Neural crest cell (in vitro differentiated cells): ENCODE measurements at places on chromosomes 5 and 9. TPM values are rescaled to one million over a fixed set of nuclear protein-coding genes. Genes with fewer than 3 reads are reported as not detected.

Gene FEM1C
- total RNA-seq = 16.3 and 17.6 TPM in 2 replicates

- no peak for DNase-seq
These were observed 161.0 kb downstream of the SLC25A46 start for GRCh38 chr5:110899566-110900412.

DNA sequence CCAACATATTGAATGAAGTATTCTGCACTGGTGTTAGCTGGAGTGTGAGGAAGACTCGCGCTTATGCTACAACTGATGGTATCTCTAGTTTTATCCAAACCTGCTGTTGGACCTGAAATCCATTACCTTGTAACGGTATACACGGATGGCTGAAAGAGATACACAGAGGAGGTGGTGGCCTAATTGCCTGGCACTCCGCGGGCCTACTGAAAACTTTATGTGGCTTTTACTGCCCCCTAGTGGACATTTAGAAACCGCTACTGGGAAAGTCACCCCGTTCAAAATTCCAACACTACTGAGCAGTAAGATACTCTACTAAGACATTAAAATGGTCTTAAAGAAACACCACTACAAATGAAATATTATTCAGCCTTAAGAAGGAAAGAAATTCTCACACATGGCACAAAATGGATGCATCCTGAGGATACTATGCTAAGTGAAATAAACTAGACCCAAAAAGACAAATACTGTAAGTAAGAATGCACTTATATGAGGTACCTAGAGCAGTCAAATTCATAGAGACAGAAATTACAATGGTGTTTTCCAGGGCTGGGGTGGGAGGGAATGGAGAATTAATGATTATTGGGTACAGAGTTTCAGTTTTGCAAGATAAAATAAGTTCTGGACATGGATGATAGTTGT, 100.4 kb downstream of the TTLL11 start:
- peak; percentile 40 for DNase-seq

- no peak for DNase-seq
These were observed 59.2 kb downstream of the MED10 start for GRCh38 chr5:6319116-6319515.

DNA sequence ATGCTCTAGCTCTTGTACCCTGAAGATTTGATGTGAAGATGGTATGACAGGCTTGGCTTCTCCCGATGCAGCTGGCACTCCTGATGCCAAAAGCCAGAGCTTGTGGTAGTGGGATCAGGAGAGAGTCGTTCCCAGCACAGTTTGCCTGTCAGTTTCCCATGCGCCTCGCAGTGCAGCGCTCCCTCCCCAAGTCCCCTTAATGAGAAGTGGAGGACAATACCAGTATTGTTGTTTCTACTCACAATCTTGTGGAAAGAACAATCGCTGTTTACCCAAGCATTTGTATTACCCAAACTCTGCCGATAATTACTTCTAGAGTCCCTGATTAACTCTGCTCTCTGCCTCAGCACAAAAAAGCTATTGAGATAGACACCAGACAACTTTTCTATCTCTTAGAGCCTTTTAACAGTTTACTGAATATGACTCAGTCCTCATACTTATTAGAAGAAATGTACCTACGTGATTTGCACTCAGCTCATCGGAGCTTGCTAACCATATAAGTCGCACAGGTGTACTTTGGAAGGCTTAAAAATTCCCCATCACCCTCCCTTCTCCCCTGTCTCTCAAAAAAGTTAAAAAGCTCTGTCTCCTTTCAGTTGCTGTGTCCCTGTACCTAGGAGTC, 283.2 kb upstream of the TMEM161B start:
- DNase-seq = no peak

- no peak for DNase-seq
These were observed 2.2 kb downstream of the UBTD2 start for GRCh38 chr5:172281346-172281745.

- DNase-seq = no peak
These were observed 37.0 kb downstream of the PRUNE2 start for GRCh38 chr9:76868897-76869296.

- no peak for DNase-seq
These were observed 188.4 kb upstream of the PPP1R26 start for GRCh38 chr9:135291165-135291564.

- no peak for DNase-seq
These were observed 138.4 kb upstream of the DMRTA1 start for GRCh38 chr9:22308177-22308576.

Gene GZMA
- not detected in 2 replicates for total RNA-seq

Gene SPZ1
- not detected in 2 replicates for total RNA-seq

DNA sequence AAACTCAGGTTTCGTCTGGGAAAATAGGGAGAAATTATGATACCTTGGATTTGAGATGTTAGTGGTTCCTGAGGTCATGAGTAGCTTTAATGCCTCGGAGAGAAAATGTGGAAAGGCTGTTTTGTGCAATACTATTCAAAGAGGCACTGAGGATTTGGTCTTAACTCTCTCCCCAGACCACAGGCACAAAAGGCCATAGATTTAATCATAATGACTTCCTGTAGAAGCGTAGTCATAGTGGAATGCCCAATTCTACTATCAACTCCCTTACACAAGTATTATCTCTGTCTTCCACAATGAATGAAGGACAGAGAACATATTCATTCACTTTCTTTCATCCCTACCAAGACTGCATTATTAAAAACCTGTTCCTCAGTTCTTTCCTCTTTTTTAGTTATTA, 153.0 kb upstream of the FTMT start:
- no peak for DNase-seq

Gene PFN3
- not detected in 2 replicates for total RNA-seq

GRCh38 chr9:133687856-133688761, 50.0 kb downstream of the SARDH start:
- DNase-seq = no peak

- no peak for DNase-seq
These were observed 8.9 kb upstream of the NUP214 start for GRCh38 chr9:131116281-131117120.

- DNase-seq = no peak
These were observed 25.1 kb downstream of the MACROH2A1 start for GRCh38 chr5:135373736-135374515.

- DNase-seq = no peak
These were observed 388.6 kb upstream of the IRX2 start for GRCh38 chr5:3140117-3140516.

Gene SLC35A4
- 99.4 and 106 TPM in 2 replicates for total RNA-seq

GRCh38 chr9:127968700-127969383, 11.9 kb downstream of the EEIG1 start:
- no peak for DNase-seq

Gene DNAJB5
- total RNA-seq = 27.1 and 28.7 TPM in 2 replicates

GRCh38 chr5:159844267-159845121, 71.8 kb upstream of the ADRA1B start:
- DNase-seq = no peak

GRCh38 chr5:176819476-176819875, 9.1 kb downstream of the UNC5A start:
- no peak for DNase-seq

DNA sequence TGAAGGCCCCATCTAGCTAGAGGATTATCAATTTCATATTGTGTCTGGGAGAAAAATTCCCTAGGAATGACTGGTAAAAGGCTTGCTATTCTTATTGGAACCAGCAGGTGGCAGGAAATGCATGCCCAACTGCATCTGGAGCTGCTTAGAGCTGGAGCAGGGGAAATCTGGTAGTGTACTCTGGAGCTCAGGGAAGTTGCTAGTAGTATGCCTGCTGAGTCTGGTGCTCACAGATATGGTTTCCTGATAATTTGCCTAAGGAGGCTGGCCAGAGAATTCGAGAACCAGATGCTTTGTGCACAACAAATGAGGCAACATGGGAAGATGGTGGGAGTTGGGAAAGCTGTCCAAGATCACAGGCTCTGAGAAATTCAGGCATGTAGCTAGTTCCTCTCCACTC, 53.7 kb downstream of the G3BP1 start:
- DNase-seq = peak; percentile 66

Gene PGM5
- total RNA-seq = 0.16 and 0.43 TPM in 2 replicates

Gene TAF9
- 50.0 and 55.3 TPM in 2 replicates for total RNA-seq

DNA sequence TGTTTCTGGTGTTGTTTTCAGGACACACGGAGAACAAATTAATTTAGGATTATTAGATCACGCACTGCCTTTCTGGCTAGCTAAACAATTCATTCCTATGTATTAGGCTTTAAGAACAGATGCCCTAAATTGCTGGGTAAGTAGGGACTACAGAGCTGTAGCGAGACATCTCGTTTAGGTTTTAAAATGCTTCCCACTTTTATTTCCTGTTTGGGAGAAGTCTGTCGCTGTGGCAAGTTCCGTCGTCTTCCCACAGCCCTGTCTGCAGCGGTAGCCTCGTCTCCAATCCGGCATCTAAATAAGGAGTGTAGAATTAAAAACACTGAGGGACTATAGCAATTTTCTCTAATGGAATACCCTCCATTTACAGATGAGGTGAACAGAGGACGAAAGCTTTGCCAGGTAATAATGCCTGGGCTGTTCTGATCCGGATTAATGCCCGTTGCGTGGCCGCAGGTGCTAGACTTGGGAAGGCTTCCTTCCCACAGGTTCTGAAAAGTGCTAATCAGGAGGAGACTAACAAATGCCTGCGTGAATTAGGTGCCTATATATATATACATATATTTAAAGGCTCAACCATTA, 1.3 kb upstream of the TRIM36 start:
- no peak for DNase-seq

- no peak for DNase-seq
These were observed 82.5 kb downstream of the SPRY4 start for GRCh38 chr5:142242272-142242671.
